ENCODE measurements at places on chromosomes 5 and 9. TPM values are rescaled to one million over a fixed set of nuclear protein-coding genes. Genes with fewer than 3 reads are reported as not detected.

Gene PCDHA4
- 0.52 TPM for total RNA-seq

Gene CNTNAP3
- total RNA-seq = 4.2 TPM

Gene LCN2
- 2.1 TPM for total RNA-seq

Gene FRMD3
- total RNA-seq = 27.7 TPM

Gene EXOSC2
- 27.1 TPM for total RNA-seq

Gene TRMO
- total RNA-seq = 18.3 TPM

Gene SYK
- 4.7 TPM for total RNA-seq

Gene GLDC
- total RNA-seq = under 0.01 TPM

Gene ARPC5L
- 7.3 TPM for total RNA-seq

Gene SV2C
- total RNA-seq = under 0.01 TPM

Gene GRXCR2
- not detected for total RNA-seq

Gene PROB1
- total RNA-seq = 23.5 TPM

Gene OR1J2
- not detected for total RNA-seq

Gene CORO2A
- under 0.01 TPM for total RNA-seq

Gene SRD5A1
- 4.2 TPM for total RNA-seq

Gene CDO1
- 24.0 TPM for total RNA-seq

Gene PDE8B
- total RNA-seq = 1.0 TPM

Gene TMEM161B
- 15.7 TPM for total RNA-seq

Gene TMEM252
- not detected for total RNA-seq

Gene TLR4
- 8.9 TPM for total RNA-seq

Gene CTSV
- total RNA-seq = 1.6 TPM

Gene SPINK13
- total RNA-seq = not detected

Gene APBA1
- total RNA-seq = 2.6 TPM

Gene PTGS1
- total RNA-seq = 2.6 TPM

Gene NCS1
- total RNA-seq = 19.3 TPM
